ENCODE measurements at places on chromosomes 12 and 14. TPM values are rescaled to one million over a fixed set of nuclear protein-coding genes. Genes with fewer than 3 reads are reported as not detected.

DNA sequence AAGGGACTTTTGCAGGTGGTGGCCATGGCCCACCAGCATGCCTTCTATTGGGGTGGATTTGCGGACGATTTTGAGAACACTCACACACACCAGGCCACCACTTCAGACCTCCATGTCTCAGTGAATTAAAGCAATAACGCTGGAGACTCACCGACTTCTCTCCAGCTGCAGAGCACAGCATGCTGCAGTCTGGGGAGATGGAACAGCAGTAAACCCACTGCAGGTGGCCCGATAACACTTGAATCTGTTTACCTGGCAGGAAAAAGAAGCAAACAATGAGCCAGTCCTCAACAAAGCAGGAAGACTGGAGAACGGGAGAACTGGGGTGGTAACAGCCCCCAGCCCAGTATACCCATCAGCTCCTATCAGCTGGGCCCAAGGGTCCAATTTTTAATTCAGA, 21.6 kb downstream of the RFC5 start:
- no peak for DNase-seq

CPNE6 gene
- not detected for total RNA-seq

GRCh38 chr14:105430565-105430964, 10.9 kb downstream of the MTA1 start:
- no peak for DNase-seq

DNA sequence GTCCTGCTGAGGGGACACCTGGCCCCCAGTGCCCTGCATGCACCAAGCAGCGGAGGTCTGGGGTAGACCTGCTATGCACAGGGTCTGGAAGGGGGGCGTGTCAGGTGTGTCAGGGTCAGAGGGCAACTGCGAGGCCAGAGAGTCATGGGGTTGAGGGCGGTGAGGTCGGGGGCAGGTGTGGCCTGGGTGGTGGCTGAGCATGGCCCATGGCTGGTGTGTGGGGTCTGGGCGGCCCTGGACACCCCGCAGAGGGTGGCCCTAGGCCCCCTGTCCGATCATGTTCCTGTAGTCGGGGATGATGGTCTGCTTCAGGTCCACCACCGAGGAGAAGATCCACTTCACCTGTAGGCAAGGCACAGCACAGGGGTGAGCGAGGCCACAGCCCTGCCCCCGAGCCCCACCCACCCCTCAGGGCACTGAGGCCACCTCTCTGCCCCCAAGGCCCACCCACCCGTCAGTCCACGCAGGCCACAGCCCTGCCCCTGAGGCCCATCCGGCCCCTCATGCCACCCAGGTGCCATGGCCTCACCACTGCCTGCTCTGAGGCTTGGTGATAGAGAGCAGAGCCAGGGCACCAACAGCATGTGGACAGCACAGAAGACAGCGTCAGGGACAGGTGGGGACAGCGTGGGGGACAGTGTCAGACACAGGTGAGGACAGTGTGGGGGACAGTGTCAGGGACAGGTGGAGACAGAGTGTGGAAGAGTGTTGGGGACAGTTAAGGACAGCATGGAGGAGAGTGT, 211.3 kb downstream of the TMEM121 start:
- no peak for DNase-seq

DNA sequence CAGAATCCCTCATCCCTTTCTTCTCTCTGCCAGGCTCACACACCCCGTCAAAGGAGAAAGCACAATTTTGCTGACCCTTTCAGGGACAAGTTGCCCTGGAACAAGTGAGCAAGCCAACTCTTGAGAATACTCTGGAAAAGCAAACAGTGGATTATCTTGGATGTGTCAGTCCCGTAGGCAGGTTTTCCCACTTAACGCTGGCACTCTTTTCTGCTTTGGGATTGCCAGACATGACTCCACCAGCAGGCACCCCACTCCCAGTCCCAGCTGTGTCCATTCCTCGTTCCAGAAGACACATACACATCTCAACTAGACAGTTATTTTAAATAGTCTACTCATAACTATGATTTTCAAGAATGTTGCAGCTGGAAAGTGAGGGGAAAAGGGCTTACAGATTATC, 145.5 kb upstream of the CDKN3 start:
- DNase-seq, result no peak

Data from Caco-2 (cell line).